Tibial nerve (tissue), 4 donors: ENCODE measurements at places on chromosomes 12 and 14.
A peak's percentile ranks its signal among the peaks of the same experiment; 100 is the strongest.

DNA sequence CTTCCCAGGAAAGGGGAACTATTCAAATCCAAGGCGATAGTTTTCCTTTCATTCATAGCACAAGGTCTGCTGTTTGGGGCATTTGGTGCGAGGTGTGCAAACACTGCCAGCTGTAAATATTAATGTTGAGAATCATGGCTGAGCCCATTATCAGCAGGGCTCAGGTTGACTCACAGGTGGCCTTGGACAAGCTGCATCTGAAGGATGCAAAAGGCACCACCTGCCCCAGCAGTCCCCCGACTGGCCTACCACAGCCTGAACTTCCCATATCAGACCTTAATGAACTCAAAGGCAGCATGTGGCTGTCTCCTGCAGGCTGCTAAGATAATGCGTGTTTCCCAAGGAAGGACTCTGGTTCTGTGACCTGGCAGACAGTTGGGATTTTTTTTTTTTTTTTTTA lies 93.3 kb upstream of the MAP1LC3B2 start:
- no peak for DNase-seq
- H3K4me3 ChIP-seq = no peak overlapping the region
- H3K36me3 ChIP-seq = no peaks in the 10 kb centered on the region
- H3K27me3 ChIP-seq = no peaks in the 10 kb centered on the region

GRCh38 chr14:75969891-75970290 lies 11.9 kb downstream of the TGFB3 start:
- no peaks in the 10 kb centered on the region for H3K27me3 ChIP-seq
- no peaks in the 10 kb centered on the region for H3K4me1 ChIP-seq
- peaks cover 32% of the 10 kb centered on the region for H3K36me3 ChIP-seq
- peak overlapping the region; percentile 61 for H3K27ac ChIP-seq

DNA sequence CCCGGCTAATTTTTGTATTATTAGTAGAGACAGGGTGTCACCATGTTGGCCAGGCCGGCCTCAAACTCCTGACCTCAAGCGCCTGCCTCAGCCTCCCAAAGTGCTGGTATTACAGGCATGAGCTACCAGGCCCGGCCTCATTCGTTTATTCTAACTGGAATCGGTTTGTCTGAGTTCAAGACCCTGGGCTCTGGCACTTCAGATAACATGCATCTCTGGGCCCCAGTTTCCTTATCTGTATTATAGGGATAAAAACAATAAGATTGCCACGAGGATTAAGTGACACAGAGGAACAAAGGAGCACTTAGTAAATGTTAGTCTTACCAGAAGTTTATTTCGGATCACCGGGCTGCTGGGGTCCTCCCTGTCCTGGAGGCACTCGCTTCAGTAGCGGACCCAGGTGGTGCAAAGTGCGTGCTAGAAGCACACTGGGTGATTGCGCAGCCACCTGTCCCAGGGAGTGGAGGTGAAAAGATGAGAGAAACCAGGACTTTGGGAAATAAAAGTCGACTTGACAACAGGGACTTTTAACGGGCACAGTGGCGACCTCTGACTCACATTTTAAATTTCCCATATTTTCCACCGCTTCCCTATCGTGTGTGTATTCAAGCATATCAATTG lies 37.5 kb downstream of the ACACB start:
- H3K4me1 ChIP-seq = peaks cover 10% of the 10 kb centered on the region
- DNase-seq = no peak
- H3K36me3 ChIP-seq = no peaks in the 10 kb centered on the region
- H3K27ac ChIP-seq = peak overlapping the region; percentile 73
- peak overlapping the region; percentile 91 for H3K4me3 ChIP-seq

DNA sequence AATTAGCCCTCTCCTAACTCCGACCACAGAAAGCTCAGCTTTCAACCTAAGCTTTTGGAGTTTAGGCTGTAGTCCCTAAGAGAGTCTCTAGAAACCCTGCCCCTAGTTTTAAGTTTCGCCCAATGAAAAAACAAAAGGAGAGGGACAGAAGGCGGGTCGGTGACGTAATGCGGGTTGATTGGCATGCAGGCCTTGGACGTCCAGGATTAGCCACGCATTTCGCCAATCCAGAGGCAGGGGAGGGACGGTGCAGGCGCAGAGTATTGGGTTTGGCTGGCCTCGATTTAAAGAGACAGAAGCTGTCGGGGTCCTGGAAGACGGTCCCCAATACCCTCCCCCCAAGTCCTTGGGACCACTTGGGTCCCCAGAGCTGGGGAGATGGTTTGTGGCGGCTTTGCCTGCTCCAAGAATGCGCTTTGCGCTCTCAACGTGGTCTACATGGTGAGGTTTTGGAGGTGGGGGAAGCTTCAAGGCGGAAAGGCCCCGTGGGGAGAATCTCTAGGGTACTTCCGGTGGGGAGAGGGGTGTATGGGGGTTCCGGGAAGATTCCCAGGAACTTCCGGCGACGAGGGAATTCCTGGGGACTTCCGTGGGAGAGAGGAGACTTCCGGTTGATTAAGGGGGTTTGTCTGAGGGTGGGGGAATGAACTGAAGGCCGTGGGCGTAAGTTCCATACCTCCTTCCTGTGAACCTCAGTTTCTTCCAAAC lies at the start of gene TSPAN31:
TSPAN31 (plus strand) TSS at position 263 of the 708 bp plus-strand sequence; CDS start at position 379, 116 bp downstream.
- peak within 1 kb of the TSS; percentile 49 for H3K4me3 ChIP-seq
- H3K4me1 ChIP-seq = peaks cover 9% of the 10 kb centered on the region
- peak within 1 kb of the TSS; percentile 93 for H3K27ac ChIP-seq
- peak; percentile 98 for DNase-seq
- no peaks in the 10 kb centered on the region for H3K36me3 ChIP-seq
- H3K27me3 ChIP-seq = no peaks in the 10 kb centered on the region

- no peaks in the 10 kb centered on the region for H3K4me1 ChIP-seq
- no peak overlapping the region for H3K4me3 ChIP-seq
- H3K27me3 ChIP-seq = no peaks in the 10 kb centered on the region
These were observed 49.0 kb downstream of the TSPAN11 start for GRCh38 chr12:30975581-30975980.

- H3K4me1 ChIP-seq = no peaks in the 10 kb centered on the region
- H3K27me3 ChIP-seq = no peaks in the 10 kb centered on the region
- no peak overlapping the region for H3K4me3 ChIP-seq
- H3K27ac ChIP-seq = no peak overlapping the region
These were observed 70.2 kb downstream of the TSPAN11 start for GRCh38 chr12:30996752-30997151.

- H3K36me3 ChIP-seq = no peaks in the 10 kb centered on the region
- no peak for DNase-seq
- no peak overlapping the region for H3K27ac ChIP-seq
- no peaks in the 10 kb centered on the region for H3K4me1 ChIP-seq
- no peak overlapping the region for H3K4me3 ChIP-seq
- H3K27me3 ChIP-seq = no peaks in the 10 kb centered on the region
These were observed 37.9 kb downstream of the DLK1 start for GRCh38 chr14:100764471-100765115.

- H3K36me3 ChIP-seq = peaks cover 8% of the 10 kb centered on the region
- H3K4me1 ChIP-seq = peaks cover 11% of the 10 kb centered on the region
- no peaks in the 10 kb centered on the region for H3K27me3 ChIP-seq
- peak overlapping the region; percentile 73 for H3K27ac ChIP-seq
These were observed 15.2 kb downstream of the NACA start for GRCh38 chr12:56709759-56710376.

- no peaks in the 10 kb centered on the region for H3K27me3 ChIP-seq
- no peaks in the 10 kb centered on the region for H3K4me1 ChIP-seq
- H3K4me3 ChIP-seq = no peak overlapping the region
- H3K36me3 ChIP-seq = no peaks in the 10 kb centered on the region
- H3K27ac ChIP-seq = no peak overlapping the region
- peak; percentile 50 for DNase-seq
These were observed 240.1 kb upstream of the OR4E1 start for GRCh38 chr14:21913759-21914158.

- no peak overlapping the region for H3K4me3 ChIP-seq
- DNase-seq = no peak
- no peaks in the 10 kb centered on the region for H3K36me3 ChIP-seq
These were observed 9.4 kb downstream of the SLC6A13 start for GRCh38 chr12:253116-253831.

GRCh38 chr12:100827901-100828520 lies 33.4 kb downstream of the ANO4 start:
- H3K4me3 ChIP-seq = no peak overlapping the region
- no peaks in the 10 kb centered on the region for H3K4me1 ChIP-seq
- H3K36me3 ChIP-seq = no peaks in the 10 kb centered on the region

GRCh38 chr12:41039461-41039860 lies 148.7 kb upstream of the PDZRN4 start:
- no peak for DNase-seq
- H3K27ac ChIP-seq = no peak overlapping the region

DNA sequence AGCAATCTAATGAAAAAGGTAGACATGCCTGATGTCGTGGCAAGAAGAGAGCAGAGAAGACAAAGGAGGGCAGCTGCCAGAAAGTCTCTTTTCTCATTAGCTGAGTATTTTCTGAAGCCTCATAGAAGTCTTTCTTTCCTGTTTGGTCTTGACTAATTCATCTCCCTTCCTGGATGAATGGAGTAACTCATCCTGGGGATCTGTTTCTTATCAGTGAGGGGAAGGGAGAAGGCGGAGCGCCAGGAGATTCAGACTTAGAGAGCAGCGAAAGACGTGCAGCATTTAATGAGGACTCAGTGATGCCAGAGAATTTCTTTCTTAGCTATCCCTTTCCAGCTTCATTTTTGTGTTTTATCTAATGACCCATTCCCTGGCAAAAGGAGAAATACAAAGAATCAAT lies 89.4 kb downstream of the SLC15A4 start:
- no peak for DNase-seq
- H3K4me1 ChIP-seq = no peaks in the 10 kb centered on the region
- H3K27ac ChIP-seq = no peak overlapping the region
- H3K36me3 ChIP-seq = no peaks in the 10 kb centered on the region
- H3K27me3 ChIP-seq = no peaks in the 10 kb centered on the region

DNA sequence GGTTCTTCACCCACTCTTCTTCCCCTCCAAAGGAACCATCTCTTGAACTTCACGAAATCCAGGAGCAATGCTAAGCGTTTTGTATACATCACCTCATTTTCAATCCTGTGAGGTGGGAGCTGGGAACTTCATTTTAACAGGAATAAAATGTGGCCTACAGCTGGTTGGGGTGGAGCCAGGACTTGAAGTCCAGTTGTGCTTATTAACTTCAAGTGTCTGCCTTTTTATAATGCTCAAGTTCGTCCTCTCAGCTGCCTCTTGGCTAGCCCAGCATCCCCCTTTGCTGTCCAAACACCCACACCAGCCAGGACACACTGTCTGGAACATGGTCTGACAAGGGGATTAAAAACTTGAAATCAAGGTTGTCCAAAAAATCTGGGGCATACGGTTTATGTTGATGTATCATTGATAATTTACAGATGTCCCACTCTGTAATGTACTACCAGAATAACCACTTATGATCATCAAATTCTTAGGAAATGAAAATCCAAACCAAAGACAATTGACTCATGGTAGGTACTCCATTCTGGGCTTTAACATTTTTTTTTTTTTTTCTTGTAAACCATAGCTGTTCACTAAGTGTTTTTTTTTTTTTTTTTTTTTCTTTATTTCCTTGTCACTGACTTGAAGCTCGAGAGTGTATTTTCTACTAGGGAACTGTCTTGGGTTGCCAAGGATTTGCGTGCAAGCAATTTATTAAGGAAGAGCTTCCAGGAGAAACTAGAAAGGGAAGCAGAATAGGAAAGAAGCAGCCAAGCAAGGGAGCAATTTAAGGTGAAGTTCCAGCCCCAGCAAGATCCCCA lies 252.3 kb downstream of the EFCAB11 start:
- H3K27me3 ChIP-seq = no peaks in the 10 kb centered on the region
- peaks cover 2% of the 10 kb centered on the region for H3K4me1 ChIP-seq
- peak overlapping the region; percentile 51 for H3K4me3 ChIP-seq
- DNase-seq = peak; percentile 6

DNA sequence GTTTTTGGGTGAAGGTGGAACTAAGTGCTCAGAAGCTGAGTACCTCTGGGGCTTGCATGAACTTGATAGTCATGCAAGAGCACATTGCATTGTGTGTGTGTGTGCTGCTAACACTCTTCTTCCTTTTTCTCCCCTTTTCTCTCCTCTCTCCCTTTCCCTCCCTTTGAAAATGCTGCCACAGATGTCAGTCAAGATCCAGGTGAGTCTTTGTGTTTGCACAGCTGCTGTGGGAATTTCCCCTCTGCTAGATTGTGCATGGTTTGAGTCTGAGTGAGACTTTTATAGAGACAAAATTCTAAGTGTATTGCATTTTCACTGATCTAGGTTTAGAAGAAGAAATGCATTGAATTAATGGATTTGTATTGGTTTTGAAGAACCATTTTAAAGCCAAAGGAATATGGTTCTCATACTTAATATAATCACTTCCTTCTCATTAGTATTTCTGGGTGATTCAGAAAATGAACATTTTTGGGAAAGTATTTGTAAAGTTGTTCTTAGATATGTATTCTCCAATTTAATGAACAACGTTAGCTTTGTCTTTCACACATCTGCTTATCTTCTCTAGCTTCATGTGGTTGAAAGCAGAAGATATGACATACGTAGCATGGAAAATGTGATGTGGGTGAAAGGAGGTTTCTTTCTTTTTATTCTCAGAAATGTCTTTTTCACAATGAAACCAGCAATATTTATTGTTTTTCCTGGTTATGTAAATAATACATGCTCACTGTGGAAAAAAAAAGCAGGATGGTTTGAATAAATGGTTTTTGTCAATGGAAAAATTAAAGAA lies 108.5 kb downstream of the NRXN3 start:
- H3K27me3 ChIP-seq = no peaks in the 10 kb centered on the region
- H3K36me3 ChIP-seq = no peaks in the 10 kb centered on the region
- no peak overlapping the region for H3K4me3 ChIP-seq

GRCh38 chr12:27104546-27104945 lies 22.2 kb upstream of the C12orf71 start:
- DNase-seq = no peak
- no peak overlapping the region for H3K4me3 ChIP-seq
- no peak overlapping the region for H3K27ac ChIP-seq
- H3K4me1 ChIP-seq = no peaks in the 10 kb centered on the region
- no peaks in the 10 kb centered on the region for H3K36me3 ChIP-seq

DNA sequence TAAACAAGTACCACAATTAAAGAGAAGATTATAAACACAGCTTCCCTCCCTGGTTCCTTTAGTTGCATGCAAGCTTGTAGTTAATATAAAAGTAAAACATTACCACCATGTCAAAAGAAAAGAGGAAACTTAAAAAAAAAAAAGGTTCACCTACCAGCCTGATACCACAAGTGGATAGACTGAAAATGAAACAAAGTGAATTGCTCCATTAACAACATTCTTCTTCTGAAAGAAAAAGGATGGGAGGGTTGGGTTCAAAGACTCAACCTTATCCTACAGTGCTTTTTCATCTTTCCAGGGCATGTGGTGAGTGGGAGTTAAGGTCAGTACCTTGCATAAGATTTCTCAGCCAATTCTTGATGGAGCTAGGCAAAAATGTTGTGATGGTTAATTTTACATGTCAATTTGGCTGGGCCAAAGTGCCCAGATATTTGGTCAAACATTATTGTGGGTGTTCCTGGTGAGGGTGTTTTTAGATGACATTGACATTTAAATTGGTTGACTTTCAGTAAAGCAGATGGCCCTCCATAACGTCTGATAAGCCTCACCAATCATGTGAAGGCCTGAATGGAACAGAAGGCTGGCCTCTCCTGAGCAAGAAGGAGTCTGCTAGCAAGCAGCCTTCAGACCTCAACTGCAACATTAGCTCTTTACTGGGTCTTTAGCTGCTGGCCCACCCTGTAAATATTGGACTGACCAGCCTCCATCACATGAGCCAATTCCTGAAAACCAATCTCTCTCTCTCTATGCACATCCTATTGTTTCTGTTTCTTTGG lies 28.8 kb downstream of the VCPKMT start:
- no peak overlapping the region for H3K4me3 ChIP-seq
- H3K27ac ChIP-seq = no peak overlapping the region
- peaks cover 15% of the 10 kb centered on the region for H3K4me1 ChIP-seq
- DNase-seq = no peak
- H3K27me3 ChIP-seq = no peaks in the 10 kb centered on the region
- H3K36me3 ChIP-seq = no peaks in the 10 kb centered on the region
